ENCODE measurements at places on chromosomes 16 and 17.

- no peak for DNase-seq
Observed at GRCh38 chr17:58325289-58325726, 3.3 kb downstream of the TSPOAP1 start.

DNA sequence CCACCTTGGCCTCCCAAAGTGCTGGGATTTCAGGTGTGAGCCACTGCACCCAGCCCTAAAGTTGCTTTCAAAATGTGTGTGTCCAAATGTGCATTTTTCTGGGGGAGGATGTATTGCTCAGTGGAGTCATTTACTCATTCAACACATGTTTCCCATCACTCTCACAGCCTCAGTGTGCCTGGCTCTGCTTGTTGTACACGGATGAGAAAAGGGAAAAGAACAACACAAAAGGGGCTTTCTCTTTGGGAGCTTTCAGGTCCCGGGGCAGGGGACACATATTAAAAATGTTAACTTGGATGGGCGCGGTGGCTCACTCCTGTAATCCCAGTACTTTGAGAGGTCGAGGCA is 1.7 kb upstream of the PPL start:
- DNase-seq: no peak

DNA sequence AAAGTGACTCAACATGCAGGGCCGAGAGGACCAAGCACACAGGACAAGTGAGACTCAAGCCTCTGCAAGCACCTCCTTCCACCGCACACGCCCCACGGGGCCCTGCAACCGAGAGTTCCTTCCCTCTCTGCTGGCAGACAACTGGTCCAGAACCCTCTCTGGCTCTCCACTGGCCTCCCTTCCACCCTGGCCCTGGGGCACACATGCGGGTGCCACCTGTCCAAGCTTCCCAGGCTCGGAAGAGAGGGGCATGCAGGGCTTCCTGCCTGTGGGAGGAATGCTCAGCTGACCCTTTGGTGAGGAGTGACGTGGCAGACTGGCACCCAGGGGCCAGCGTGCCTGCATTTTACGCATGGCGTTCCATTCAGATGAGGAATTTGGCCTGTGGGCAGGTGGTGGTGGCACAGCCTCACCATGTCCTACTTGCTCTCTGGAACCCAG is 59.8 kb downstream of the PIPOX start:
- DNase-seq: no peak

GRCh38 chr16:83808573-83809014 is 816 bp downstream of the HSBP1 start:
- no peak for DNase-seq

GRCh38 chr16:16127469-16128116 is 95.7 kb downstream of the ABCC6 start:
- DNase-seq: peak; percentile 54

GRCh38 chr17:42132941-42133340 is 10.3 kb downstream of the HSPB9 start:
- DNase-seq: no peak

- no peak for DNase-seq
Observed at GRCh38 chr16:28532940-28533647, 5.7 kb downstream of the NUPR1 start.
